ENCODE measurements at places on chromosomes 2 and 18.

GRCh38 chr2:39696838-39697237 is 31.1 kb downstream of the TMEM178A start:
- no peak for DNase-seq

DNA sequence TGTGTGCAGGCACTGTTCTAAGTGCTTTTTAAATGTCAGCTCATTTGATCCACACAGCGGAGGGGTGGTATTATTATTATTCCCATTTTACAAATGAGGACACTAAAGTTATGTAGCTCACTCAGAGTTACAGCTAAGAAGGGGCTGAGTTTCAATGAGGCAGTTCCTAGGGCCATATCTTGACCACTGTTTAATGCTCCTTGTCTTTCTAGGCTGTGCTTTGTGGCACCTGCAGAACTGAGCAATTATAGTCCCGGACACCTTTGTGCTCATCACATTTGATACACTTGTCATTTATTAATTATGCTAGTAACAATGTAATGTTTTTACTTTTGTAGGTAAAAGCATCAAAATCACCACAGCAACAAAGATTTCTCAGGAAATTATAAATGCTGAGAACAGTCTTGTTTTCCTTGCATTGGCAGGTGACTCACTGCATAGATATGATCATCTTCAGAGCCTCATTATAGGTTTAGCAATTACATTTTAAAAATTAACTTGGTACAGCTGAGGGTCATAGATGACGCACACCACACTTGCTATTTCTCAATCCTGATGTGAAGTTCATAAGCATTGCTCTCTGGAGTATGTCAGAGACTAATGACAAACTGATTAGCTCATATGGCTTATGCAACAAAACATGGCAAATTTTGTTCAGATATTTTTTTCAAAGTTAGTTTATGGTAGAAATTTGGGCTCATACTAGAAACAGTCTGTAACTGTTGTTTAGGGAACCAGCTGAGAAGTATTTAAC is 366.8 kb downstream of the TGIF1 start:
- DNase-seq: no peak

GRCh38 chr2:134386310-134386709 is 132.4 kb downstream of the MGAT5 start:
- no peak for DNase-seq

GRCh38 chr2:236167297-236168109 is 683 bp downstream of the GBX2 start:
- DNase-seq: no peak

GRCh38 chr2:232530626-232531260 is 4.8 kb downstream of the CHRND start:
- DNase-seq: no peak

GRCh38 chr2:69565431-69565839 is 78.1 kb downstream of the AAK1 start:
- DNase-seq: peak; percentile 82

- no peak for DNase-seq
Measured at GRCh38 chr2:56741601-56742102, 557.9 kb downstream of the CCDC85A start.

DNA sequence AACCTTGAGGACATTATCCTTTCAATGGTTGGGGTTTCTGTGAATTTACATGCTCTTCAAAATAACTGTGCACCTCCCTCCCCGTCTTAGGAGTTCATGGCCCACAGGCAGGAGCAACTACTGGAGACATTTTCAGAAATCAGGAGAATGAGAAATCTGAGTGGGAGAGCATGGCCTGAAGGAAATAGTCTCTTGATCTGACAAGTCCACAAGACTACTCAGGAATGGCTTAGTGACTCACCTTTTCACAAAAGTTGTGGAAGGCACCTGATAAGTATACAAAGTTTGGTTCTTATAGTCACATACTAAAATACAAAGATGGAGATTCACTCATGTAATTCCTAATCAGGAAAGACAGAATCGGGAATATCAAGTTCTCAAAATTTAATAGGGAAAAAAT is 83.6 kb upstream of the NCKAP5 start:
- DNase-seq: no peak

GRCh38 chr2:23669413-23670244 is 257.3 kb downstream of the ATAD2B start:
- DNase-seq: no peak

GRCh38 chr2:1714291-1715064 is 29.8 kb downstream of the PXDN start:
- no peak for DNase-seq

- DNase-seq: no peak
Measured at GRCh38 chr2:70676301-70677035, 91.5 kb downstream of the ADD2 start.

DNA sequence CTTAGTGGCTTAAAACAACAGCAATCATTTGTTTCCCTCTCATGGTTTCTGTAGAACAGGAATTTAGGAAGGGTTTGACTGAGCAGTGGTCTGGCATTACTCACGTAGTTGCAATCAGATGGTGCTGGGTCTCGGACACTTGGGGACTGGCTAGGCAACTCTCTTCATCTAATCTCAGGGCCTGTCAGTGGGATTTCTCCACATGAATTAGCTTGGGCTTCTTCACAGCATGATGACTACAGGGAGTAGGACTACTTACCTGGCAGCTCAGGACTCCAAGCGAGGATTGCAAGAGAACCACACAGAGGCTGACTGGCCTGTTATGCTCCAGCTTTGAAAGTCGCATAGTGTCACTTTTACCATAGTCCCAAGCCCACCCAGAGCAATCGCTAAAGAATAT is 125.1 kb downstream of the TTC27 start:
- no peak for DNase-seq

GRCh38 chr18:40921845-40922629 is 1033.0 kb upstream of the PIK3C3 start:
- DNase-seq: no peak
